Fibroblast of villous mesenchyme (primary cell): ENCODE measurements at places on chromosomes 7 and 10. TPM values are rescaled to one million over a fixed set of nuclear protein-coding genes. Genes with fewer than 3 reads are reported as not detected.

CCDC3 gene
- 0.43 and 1.3 TPM in 2 replicates for total RNA-seq

AGAP5 gene
- total RNA-seq, result 3.0 and 3.9 TPM in 2 replicates

RELN gene
- total RNA-seq, result under 0.01 and 0.97 TPM in 2 replicates

CALCR gene
- under 0.01 TPM in 1 of 2 replicates, not detected in the other for total RNA-seq

ODAD2 gene
- 3.2 and 4.3 TPM in 2 replicates for total RNA-seq
